ENCODE measurements at places on chromosomes 7 and 10.

- no peak for DNase-seq
Observed at GRCh38 chr10:86262688-86263181, 103.9 kb downstream of the GRID1 start.

DNA sequence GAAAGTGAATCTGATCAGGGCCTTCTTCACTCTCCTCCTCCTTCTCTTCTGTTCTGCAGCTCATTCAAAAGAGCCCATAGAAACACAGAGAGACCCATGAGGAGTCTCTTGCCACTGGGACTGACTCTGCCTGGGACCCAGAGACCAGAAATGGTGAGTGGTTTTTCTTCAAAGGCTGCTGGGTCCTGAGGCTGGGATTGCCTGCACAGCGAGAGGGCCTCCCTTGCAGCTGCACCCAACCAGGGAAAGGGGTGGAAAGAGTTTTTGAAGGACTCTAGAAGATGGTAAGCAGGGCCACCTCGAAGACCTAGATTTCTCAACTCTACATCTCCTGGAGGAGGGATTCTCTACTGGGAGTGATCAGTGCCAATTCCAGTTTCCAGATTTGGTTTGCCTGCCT, 15.5 kb upstream of the HOXA13 start:
- no peak for DNase-seq

DNA sequence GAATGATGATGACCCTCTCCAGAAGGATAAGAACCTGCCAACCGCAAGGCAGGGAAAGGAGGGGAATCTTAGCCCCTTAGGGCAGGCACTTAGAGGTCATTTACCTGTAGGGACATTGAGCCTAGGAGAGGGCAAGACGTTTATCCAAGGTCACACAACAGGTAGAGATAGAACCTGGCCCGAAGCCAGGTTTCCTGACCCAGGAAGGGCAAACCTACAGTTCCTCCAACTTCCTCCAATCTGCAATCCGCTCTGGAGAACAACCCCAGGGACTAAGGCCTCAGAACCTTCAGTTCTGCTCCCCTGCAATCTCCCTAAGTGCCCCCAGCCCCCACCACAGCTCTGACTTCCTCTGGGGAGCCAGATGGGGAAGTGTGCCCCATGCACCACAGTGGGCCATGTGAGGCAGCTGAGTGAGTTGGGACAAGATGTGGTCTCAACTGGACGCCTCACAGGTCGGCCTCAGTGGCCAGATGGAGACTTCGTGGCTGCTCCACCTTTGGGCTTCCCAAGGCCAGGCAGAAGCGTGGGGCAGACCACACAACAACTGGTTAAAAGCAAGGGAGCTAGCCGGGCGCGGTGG, 1.4 kb upstream of the PSAP start:
- no peak for DNase-seq

- no peak for DNase-seq
Observed at GRCh38 chr7:22444181-22444971, 55.6 kb downstream of the STEAP1B start.

DNA sequence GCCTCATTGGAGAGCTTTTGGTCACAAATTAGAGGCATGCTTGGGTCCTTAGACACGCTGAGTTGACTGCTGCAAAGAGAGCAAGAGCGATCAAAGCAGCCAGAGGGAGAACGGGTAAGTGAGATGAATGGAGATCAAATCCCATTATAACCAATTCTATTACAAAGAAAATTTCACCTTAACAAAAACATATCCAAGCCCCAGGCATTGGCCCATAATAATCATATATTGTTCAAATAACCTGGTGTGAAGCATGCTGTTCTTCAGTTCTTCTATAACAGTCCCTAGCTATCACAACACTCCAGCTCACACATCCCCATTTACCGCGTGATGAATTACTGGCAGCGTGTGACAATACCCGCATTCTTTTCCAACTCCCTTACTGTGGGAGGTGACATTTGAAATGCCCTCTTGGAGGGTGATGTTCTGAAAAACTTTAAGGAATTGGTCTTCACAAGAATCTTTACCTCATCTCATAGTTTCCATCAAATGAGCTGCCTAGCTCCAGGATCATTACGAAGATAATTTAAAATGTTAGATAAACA, 156.1 kb upstream of the PLXNA4 start:
- no peak for DNase-seq

DNA sequence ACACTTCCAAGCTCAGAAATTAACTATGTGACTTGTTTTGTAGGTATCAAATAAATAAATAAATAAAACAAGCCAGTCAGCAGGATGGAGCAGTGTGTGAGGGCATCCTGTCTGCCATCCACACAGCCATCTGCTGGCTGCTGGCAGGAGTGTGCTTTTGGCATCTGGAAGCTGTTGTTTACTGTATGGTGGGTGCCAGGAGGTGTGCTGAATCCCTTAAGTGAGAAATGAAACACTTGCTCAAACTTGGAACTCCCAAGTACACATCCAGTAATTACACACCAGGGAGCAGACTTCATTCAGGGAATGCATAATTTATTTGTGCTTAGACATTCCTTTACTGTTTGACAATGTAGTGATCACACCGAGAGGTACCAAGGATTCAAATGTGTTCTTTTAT, 16.9 kb upstream of the TAX1BP1 start:
- no peak for DNase-seq

DNA sequence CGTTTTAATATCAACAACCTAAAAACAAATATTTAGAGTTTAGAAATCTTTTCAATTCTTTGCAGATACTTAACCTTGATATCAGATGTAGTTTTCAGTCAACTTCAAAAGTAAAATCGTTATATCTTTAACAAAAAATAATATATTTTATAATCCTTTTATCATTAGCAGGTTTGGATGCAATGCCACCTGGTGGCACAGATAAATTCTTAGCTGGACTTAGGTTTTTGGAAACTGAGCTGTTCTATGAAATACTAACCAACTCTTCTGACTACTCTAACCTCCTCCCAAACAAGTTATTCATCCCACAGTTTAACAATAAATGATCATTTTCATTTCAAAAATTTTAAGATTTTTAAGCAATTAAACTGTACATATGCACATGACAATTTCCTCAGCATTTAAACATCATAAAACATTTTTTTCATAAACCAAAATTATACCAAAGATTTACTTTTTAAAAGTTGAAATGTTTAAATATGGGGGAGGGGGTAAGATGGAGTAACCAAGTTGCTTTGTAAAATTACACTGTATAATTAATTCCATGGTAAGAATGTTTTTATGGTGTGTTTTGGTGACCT, 56.9 kb downstream of the HIBADH start:
- no peak for DNase-seq

GRCh38 chr10:43188702-43189101, 50.5 kb downstream of the CSGALNACT2 start:
- DNase-seq: no peak

GRCh38 chr7:157002819-157003421, 7.5 kb downstream of the MNX1 start:
- no peak for DNase-seq

DNA sequence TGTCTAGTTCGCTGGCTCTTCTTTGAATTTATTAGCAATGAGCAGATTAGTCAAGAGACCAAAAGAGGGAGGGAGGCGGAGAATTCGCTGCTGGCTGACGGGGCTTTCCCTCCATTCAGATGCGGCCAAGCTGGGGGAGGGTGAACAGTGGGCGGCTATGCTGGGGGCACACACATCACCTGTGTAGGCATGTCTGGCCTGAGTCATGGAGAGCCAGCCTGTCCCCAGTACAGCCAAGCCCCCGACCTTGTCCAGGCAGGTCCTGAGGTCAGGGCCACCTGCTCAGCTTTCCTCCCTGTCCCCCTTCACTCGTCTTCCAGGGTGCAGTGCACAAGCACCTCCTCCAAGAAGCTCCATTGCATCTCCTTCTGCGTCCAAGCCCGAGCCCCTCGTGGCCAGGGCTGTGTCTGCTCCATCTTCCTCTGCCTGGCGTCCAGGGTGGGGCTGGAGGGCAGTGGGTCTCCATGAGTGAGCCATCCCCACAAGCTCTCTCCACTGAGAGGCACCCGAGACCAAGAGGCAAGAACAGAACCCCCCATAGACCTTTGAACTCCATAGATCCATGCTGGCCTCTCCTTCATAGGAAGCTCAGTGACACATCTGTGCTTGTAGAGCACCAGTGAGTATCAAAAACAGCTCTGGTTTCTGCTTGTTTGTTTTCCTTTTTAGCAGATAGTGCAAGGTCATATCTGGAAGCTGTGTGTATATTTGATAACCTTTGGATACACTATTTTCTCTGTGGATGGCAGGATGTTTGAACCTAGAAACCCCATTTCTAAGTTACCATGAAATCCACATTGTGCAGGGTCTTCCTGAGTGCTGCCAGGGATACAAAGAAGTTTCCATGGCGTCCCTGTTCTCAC, 1.9 kb upstream of the DEPP1 start:
- DNase-seq: no peak

GRCh38 chr10:104080762-104081161, 4.9 kb downstream of the COL17A1 start:
- DNase-seq: no peak

GRCh38 chr10:94288361-94289101, 74.2 kb downstream of the NOC3L start:
- no peak for DNase-seq

DNA sequence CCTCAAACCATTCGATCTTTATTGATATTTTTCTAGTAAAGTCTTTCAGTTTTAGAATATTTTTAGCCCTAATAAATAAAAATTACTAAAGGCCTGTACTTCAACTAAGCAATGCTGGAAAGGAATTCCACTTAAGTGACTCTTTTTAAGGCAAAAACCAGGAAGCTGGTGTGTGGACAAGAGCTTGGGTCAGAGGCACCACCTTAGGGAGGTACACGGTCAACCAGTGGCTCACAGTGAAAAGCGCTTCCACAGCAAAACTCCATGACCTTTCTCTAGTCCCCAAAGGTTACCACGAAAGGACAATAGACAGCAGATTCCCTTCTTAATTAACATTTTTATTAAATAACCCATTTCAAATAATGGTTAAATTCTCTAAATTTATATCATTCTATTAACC, 31.2 kb downstream of the ARL3 start:
- no peak for DNase-seq

GRCh38 chr7:974172-974571, 1.2 kb downstream of the COX19 start:
- DNase-seq: no peak

GRCh38 chr7:71184136-71184535, 52.2 kb downstream of the GALNT17 start:
- no peak for DNase-seq

GRCh38 chr7:6284461-6285360, 12.3 kb upstream of the CYTH3 start:
- DNase-seq: no peak

- no peak for DNase-seq
Observed at GRCh38 chr10:33901166-33901565, 566.7 kb upstream of the NRP1 start.

DNA sequence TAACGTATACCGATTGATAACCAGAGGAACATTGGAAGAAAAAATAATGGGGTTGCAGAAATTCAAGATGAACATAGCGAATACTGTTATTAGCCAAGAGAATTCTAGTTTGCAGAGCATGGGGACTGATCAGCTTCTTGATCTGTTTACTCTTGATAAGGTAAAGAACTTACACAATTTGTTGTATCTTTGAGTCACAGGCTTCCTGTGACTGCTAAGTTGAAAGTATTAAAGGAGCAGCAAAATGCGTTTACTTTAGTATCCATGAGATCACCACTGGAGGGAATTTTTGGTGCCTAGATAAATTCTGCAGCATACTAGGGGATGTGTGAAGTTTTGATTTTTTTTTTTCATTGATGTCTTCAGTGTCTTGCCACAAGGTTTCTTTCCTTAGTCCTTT, 103.6 kb downstream of the BTAF1 start:
- DNase-seq: no peak

DNA sequence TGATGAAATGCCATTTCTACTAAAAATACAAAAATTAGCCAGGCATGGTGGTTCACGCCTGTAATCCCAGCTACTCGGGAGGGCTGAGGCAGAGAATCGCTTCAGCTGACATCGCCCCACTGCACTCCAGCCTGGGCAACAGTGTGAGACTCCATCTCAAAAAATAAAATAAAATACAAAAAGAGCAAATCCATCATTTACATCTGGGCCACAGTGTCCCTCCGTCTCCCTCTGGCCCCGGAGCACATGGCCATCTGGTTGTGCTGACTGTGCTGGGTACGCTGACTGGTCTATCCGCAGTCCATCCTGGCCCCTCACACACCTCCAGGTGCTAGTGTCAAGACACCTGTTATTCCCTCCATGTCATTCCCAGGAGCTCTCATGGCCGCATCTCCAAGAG, 42.1 kb downstream of the KCNH2 start:
- no peak for DNase-seq

DNA sequence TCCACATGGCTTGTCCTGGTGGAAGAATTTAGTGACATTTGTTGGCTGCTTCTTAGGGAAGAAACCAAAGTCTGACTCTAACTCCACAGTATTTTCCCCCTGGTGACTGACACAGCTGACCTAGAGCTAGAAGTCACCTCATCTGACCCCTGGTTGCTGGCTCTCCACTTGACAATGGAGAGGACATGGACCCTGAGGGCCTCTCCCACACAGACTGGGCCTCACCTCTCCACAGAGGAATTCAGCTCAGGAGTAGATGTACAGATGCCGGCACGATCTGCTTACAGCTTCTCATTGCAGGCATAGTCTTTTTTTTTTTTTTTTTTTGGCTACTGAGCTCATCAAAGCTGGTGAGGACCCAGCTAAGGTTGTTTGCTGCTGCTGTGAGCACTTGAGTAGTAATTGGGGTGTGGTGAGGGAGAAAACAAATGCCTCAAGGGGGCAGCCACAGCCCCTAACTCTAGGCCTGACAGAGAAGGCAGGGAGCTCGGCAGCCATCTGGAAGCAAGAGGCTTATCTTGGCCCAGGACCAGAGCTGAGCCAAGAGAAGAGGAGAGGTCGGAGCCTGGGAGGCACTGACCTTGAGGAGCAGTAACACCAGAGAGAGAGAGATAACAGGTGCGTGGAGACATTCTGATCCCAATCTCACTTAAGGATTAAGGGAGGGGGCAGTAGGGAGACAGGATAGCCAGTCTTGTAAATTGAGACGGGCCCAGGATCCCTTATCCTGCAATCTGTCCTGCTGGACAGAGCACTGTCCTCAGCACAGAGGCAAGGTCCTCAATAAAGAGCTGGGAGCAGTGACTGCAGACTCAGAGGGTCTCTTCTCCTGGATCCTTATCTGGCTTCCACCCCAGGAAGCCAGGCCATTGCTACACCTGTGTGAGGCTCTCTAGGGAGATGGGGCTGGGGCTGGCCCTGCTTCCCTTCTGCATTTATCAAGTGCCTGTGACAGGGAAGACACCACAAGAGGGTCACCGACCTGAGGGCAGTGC, 9.4 kb downstream of the PRSS58 start:
- no peak for DNase-seq

DNA sequence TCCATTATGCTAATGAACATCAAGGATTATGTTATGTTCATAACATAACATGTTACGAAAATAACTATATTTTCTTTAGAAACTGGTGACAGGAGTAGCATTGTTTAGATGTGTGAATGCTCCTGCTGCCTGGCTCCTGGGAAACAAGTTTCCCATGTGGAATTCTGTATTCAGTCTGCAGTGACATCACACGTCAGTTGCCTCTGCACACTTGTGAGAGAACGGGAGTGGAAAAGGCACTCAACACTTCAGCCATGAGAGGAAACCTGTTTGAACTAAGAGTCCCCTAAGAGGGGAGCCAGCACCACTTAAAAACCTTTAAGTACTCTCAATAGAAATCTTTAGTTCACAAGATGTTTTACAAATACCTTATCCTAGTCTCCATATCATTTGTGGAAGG, 140.3 kb upstream of the FAM20C start:
- DNase-seq: no peak

GRCh38 chr10:10917031-10917430, 100.6 kb upstream of the CELF2 start:
- no peak for DNase-seq
